ENCODE measurements at places on chromosomes 1 and 21. TPM values are rescaled to one million over a fixed set of nuclear protein-coding genes. Genes with fewer than 3 reads are reported as not detected.

GRCh38 chr1:93917302-93917701 lies 8.1 kb upstream of the GCLM start:
- no peak for DNase-seq

DNA sequence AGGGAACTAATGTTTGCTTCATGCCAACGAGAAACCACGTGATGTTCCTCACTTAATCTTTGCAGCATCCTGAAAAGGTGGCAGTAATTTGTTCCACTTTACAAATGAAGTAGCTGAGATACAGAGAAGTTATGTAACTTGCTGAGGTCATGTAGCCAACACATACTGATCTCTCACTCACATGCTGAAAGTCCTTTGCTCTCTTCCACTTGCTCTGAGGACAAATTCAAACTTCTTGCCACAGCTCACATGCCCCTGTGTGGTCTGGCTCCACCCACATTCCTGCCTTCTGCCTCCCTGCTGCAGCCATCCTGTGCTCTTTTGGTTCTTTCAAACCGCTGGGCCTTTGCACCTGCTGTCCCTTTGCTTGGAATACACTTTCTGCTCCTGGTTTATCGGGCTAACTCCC lies 55.4 kb downstream of the TMCO4 start:
- DNase-seq = no peak

- DNase-seq = no peak
These were observed 115.1 kb downstream of the NBPF12 start for GRCh38 chr1:147053269-147053668.

GRCh38 chr1:12032161-12032621 lies 12.9 kb downstream of the MIIP start:
- no peak for DNase-seq

- no peak for DNase-seq
These were observed 400 bp downstream of the SAMD11 start for GRCh38 chr1:923991-924655.

USH2A gene
- 2.7 TPM for total RNA-seq

GRCh38 chr1:172682812-172683211 lies 23.9 kb downstream of the FASLG start:
- no peak for DNase-seq

- DNase-seq = no peak
These were observed 619.3 kb downstream of the PTPRU start for GRCh38 chr1:29855561-29856160.

KIF26B gene
- 2.4 TPM for total RNA-seq

SAMD11 gene
- total RNA-seq = 1.5 TPM

- DNase-seq = no peak
These were observed 77.4 kb upstream of the KRTAP11-1 start for GRCh38 chr21:30958741-30959140.

NRAS gene
- total RNA-seq = 5.9 TPM

- DNase-seq = no peak
These were observed 1.4 kb downstream of the MAB21L3 start for GRCh38 chr1:116112388-116113140.

- no peak for DNase-seq
These were observed 119.2 kb downstream of the EDEM3 start for GRCh38 chr1:184635347-184635979.

GRCh38 chr1:216820345-216820744 lies 97.1 kb upstream of the ESRRG start:
- no peak for DNase-seq

GRCh38 chr21:37370152-37371040 lies 3.8 kb downstream of the DYRK1A start:
- DNase-seq = no peak

DNA sequence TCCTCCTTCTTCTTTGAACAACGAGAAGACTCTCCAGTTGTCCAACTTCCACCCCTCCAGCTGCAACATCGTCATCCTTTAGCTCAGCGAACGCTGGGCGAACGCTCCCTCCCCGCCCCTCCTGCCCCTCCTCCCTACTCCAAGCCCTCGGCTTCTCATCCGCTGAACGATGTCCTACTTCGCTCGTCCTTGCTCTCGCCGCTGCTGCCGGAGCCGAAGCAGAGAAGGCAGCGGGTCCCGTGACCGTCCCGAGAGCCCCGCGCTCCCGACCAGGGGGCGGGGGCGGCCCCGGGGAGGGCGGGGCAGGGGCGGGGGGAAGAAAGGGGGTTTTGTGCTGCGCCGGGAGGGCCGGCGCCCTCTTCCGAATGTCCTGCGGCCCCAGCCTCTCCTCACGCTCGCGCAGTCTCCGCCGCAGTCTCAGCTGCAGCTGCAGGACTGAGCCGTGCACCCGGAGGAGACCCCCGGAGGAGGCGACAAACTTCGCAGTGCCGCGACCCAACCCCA lies at the start of gene BCAN:
Gene BCAN (plus strand): TSS at position 357 of the 504 bp plus-strand sequence. CDS start 3,938 bp downstream, outside the sequence.
- DNase-seq = no peak

- DNase-seq = no peak
These were observed 34.7 kb downstream of the THRAP3 start for GRCh38 chr1:36258960-36259344.

MNDA gene
- total RNA-seq = 2.9 TPM

UBE2U gene
- 1.2 TPM for total RNA-seq

- DNase-seq = peak; percentile 52
These were observed 386.6 kb upstream of the NFIA start for GRCh38 chr1:60695716-60696171.

DNA sequence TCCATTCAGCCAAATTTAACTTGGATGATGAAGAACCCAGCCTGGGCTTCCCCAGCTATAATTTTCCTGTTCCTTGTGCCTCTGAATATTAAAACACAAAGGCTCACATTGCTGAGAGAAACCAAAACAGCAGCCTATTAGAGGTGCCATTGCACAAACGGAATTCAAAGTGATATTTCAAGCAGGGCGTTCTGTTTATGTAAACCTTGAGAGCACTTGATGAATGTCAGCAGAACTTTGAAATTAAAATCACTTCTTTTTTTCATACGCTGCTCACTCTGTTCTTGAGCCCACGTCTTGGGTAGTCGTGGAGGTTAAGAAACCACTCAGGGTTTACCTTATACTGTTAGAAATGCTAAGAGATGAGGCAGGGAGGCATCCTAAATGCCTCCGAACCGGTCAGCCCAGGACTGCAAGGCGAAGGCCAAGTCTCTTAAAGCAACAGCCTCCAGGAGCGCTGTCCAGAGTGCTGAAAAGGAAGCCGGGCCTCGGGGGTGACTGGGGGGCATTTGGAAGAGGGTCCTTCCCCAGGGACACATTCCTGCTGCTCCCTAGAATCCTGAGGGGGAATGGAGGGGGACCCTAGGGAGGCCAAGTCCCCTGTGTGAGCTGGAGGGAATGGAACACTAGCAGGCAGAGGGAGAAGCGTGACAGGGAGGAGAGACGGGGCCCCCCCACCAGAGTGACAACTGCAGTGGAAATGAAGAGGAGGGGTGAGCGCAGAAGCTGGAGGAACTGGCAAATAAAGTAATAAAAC lies 154.8 kb upstream of the VAMP3 start:
- DNase-seq = peak; percentile 59

KANK4 gene
- 0.38 TPM for total RNA-seq

DNA sequence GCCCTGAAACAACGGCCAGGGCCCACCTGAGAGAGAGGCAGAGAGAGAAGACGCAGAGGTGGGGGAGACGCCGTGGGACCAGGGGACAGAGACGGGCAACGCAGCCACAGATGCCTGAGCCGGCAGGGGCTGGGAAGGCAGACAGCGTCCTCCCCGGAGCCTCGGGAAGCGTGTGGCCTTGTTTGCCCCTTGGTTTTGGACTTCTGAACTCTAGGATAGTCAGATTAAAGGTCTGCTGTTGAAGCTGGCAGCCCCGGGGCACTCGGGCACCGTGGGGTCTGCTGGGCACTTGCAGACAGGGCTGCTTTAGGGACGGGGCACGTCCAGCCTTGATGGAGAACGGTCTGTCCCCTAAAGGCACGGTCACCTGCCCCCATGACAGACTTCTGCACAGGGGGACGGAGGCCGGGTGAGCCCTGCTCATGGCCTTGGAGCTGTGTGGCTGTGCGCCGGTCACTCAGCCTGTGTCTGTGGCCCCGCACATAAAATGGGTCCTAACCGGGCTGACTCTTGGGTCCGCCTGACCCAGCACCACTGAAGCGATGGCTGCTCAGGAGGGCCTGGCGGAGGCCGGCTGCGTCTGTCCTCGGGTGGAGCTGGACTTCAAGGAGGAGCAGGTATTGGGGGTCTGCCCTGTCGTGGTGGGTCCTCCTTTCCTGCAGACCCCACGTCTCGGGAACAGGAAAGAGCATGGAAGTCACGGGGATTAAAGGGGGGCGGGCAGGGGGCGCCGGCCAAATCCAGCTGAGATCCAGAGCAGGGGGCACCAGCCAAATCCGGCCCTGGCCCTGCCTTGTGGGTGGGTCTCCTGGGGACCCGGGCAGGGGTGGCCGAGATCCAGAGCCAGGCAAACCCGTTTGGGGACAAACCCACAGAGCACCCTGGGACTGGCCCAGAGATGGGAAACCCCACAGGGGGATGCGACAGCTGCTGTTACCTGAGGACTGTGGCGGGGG lies 9.6 kb upstream of the RNF223 start:
- peak; percentile 32 for DNase-seq

DNA sequence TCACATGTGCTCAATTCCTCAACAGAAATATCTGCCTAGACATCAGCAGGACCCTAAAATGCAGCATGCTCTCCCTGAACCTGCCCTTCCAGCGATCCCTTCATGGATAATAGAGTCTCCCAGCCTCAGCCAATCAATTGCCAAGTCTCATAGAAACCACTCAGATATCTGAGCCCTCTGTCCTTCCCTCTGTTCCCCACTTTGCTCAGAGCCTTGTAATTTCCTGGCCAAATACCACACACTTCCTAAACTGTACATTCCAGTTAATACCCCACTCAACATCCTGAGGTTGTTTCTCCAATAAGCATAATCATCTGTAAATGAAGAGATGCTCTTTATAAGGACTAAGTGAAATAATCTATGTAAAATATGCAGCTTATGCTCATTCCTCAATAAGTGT lies 59.3 kb upstream of the PTGFRN start:
- DNase-seq = no peak

DNA sequence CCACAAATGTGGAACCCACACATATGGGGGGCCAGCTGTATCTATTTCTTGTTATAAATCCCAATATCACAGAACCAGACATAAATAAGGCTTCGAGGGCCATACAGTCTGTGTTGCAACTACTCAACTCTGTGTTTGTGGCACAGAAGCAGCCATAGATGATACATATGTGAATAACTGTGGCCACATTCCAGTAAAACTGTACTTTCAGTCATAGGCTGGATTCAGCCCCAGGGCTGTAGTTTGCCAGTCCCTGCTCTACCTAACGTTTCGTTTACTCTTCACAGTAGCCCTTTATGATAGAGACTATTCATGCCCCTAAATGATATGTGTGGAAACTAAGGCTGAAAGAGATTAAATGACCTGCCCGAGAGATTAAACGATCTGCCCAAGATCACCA lies 48.7 kb downstream of the FHAD1 start:
- DNase-seq = no peak

ARV1 gene
- 15.2 TPM for total RNA-seq

GRCh38 chr1:101410048-101410878 lies 173.4 kb downstream of the S1PR1 start:
- no peak for DNase-seq

DNA sequence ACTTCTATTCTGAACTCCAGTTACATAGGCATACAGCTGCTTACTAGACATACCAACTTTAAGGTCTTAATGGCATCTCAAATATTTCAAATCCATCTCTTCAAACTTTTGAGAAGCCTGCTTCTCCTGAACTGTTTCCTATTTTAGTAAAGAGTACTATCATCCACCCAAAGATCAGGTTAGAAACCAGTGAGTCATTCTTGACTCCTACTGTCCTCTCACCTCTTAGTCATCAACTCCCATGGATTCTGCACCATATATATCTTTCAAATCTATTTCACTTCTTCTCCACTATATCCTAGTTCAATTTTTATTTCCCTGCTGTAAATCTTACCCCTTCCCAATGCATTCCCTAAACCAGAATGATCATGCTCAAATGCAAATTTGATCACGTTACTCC lies 18.1 kb upstream of the BEND5 start:
- DNase-seq = no peak

DNA sequence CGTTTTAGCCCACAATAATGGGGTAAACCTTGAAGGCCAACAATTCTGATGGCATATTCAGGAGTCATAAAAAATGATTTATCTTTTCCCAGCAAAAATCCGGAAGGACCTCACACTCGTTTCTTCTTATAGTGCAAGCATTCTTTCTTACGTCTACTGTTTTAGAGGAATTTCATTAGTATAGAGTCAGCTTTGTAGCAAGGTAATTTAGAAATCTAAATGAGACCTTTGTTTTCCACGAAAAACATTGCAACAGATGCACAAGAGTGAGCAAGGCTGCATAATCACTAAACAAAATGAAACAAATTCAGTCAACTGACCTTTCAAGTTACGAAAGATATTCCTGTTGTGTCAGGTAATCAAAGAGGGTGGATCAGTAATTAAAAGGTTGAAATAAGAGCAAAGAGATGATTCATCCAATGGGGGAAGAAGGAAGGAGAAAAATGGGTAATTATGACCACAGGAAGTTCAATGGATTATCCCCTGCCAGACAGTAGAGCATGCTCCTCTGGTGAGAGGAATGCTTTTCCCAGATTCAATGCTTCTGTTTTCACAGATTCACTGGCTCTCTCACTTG lies 560 bp upstream of the CSDE1 start:
- no peak for DNase-seq

DNA sequence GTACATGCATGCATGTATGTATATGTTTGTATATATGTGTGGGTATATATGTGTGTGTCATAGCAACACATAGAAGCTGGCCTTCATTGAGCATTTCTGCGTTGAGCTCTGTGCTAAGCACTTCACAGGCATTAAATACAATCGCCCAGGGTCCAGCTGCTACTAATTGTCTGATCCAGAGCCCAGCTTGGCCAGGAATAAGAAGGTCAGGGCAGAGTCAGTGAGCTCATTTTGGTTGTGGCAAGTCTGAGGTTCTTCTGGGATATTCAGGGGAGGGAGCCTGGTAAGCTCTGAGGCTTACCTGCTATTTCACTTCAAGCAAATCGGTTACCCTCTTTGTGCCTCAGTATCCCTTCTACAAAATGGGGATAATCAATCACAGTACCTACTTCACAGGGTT lies 59.6 kb downstream of the FOXO6 start:
- peak; percentile 32 for DNase-seq

MEGF6 gene
- total RNA-seq = 7.3 TPM

ZSWIM5 gene
- 0.81 TPM for total RNA-seq

DNA sequence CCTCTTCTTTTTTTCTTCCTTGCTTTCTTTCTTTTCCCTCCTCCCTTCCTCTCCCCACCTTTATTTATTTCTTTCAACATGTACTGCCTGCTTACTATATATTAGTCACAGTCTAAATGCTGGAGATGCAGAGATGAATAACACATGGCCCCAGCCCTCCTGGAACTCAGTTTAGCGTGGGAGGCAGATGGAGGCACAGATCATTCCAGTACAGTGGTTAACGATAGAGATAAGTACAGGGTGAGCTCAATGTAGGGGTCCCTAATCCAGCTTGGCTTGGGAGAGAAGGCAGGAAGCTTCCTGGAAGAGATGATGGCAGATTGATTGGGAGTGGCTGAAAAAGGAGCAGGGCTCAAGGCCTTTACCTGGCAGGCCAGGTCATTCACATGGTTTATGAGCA lies 55.6 kb upstream of the PPP2R5A start:
- no peak for DNase-seq

GRCh38 chr1:221669441-221669840 lies 72.4 kb downstream of the DUSP10 start:
- DNase-seq = no peak

GRCh38 chr1:155691992-155692528 lies 3.2 kb downstream of the DAP3 start:
- DNase-seq = no peak
